ENCODE measurements at places on chromosomes 12 and 14.

DNA sequence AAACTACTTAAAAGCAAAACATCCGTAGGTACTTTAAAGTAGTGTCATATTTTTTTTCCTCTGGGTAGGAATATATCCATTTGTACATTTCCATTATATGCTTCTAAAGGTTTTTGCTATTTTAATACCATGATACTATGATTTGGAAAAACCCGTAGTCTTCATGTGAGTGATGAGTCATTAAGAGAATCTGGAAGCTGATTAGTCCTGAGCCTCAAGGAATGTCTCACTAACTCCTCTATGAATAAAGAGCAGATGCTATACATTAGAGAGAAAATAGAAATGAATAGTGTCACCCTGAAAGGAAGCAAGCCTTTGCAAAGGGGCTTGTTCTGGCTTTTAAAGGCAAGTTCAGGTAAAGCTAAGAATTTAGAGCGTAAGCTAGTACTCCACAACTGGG is 432.1 kb downstream of the CCDC91 start:
- DNase-seq = peak; percentile 9

GRCh38 chr14:90428676-90429075 is 31.8 kb downstream of the CALM1 start:
- no peak for DNase-seq

DNA sequence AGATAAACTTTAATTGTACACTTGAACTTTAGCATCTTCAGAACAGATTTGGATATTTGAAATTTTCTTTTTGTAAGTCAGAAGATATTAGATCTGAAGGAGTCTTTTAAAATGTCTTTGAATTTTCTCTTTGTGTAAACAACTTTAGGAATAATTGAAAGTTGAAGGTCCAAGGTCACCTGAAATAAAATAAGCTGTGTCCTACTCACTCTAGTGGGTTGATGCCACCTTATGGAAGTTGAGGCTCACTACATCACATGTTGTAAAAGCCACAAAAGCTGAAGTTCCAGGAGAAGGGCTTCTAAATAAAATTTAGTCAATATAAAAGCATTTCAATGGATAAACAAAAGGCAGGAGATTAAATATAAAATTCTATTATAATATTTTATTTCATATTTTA is 122.0 kb upstream of the ATXN7L3B start:
- DNase-seq = peak; percentile 25

GRCh38 chr12:79884401-79885006 is 50.4 kb downstream of the PPP1R12A start:
- DNase-seq = no peak

- DNase-seq = no peak
Observed at GRCh38 chr12:99386907-99387306, 260.6 kb upstream of the GARIN6 start.

DNA sequence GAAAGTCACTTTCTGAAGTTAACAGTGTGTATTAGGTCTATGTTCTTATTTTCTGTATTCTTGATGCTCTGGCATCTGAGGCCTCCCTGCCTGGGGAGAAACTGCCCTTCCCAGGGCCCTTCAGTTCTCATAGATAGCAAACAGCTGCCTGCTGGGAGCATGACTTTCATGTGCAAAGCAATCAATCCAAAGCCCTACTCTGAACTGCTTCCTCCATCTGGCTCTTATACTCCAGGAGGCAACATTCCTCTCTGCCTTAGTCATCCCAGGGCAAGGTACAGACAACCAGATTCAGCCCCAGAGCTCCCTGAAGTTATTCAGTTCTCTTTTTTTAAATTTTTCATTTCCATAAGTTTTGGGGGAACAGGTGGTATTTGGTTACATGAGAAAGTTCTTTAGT is 41.7 kb upstream of the RIN3 start:
- DNase-seq = peak; percentile 90

GRCh38 chr12:70646850-70647249 is 9.6 kb upstream of the PTPRB start:
- no peak for DNase-seq

- DNase-seq = no peak
Observed at GRCh38 chr12:39574785-39575497, 44.7 kb downstream of the ABCD2 start.

GRCh38 chr14:61703342-61704129 is 8.2 kb downstream of the HIF1A start:
- DNase-seq = no peak

GRCh38 chr12:32780071-32780470 is 24.4 kb upstream of the YARS2 start:
- DNase-seq = no peak

GRCh38 chr12:52280319-52280795 is 5.9 kb downstream of the KRT86 start:
- peak; percentile 93 for DNase-seq

DNA sequence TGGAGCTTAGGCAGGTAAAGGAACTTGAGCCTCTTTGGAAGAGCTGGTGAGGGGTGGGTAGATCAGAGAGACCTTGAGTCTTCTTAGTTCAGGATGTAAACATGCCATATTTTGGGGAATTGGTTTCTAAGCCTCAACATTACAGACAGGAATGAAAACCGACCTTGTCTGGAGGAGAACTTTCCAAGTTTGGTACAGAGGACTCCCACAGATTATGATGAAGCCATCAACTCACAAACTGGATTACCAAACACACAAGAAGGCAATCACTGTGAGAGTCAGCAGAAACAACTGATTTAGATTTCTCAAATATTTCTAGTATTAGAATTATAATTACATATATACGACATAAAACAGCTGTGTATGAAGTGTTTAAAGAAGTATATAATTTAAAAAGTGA is 22.3 kb upstream of the AMN1 start:
- no peak for DNase-seq

DNA sequence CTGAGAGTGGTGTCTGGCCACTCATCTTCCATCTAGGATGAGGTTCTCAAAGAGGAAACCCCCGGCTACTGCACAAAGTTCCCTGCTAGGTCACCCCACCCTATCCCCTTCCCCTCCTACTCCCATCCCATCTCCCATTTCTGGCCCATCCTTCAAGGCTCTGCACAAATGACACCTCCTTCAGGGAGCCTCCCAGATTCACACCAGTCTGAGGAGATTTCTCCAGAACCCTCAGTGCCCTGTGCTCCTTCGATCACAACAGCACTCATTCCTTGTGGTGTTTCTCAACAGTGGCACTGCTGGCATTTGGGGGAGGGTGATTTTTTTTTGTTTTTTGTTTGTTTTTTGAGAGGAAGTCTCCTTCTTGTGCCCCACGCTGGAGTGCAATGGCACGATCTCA is 2.9 kb downstream of the CAMKK2 start:
- no peak for DNase-seq

DNA sequence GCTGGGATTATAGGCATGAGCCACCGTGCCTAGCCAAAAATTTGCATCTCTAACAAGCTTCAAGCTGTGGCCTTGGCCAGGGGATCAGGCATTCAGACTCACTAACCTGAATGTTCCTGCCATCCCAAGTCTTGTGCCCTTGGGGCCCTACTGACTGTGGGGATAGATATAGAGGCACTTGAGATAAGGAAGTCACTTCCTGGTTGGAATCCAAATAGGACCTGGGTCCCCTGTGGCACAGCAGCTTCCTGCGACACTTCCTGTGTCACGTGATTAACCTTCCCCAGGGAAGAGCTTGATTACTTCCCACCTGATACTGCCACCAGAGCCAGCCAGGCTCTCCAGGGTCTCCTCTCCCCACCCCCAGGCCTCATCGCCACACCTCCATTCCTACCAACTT is 128.2 kb downstream of the BCL11B start:
- no peak for DNase-seq

DNA sequence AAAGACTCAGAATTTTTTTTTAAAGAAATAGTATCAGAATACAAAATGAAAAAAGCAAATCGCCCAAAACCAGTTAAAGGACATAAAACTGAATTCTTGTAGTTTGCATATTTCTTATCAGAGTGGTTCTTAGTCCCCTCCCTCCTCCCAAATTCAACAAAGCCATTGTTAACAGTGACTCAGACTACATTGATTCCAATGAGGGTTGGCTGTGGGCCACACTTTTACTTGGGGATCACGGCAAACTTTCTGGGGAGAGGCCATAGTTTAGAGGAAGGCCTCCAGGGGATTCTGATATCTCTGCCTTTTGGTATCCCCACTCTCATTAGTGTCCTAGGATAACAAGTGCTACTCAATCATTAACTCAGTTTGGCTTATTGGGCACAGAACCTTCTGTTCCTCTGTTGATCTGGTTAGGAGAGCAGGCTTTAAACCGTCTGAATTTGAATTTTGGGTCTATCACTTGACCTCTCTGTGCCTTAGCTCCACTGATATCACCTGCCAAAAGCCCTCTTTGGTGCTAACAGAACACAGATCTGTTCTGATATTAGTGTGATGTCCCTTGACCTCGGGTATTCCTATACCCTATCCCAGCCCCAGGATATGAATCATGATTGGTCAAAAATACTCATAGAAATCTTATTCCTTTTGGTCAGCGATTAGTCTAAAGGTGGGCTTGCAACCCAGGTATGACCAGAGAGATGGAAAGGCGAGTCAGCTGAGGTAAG is 45.2 kb upstream of the APPL2 start:
- DNase-seq = no peak

DNA sequence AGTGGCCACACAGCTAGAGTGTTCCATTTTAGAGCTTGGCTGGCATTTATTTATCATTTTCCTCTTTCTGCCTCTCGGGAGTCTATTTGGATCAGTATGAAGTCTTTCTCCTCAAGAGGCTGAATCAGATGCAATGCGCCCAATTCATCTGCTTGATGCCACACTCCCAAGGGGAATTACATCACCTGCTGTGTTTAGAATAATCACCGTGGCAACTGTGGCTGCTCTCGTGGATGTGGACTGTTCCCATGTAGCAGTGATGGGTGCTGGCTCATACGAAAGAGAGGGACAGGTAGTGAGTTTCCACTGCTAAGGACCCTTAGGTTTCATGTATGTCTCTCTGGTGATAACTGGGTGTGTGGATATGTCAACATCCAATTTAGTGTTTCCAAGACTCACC is 70.7 kb downstream of the SRRM4 start:
- DNase-seq = no peak

GRCh38 chr14:35383569-35384454 is 20.7 kb downstream of the NFKBIA start:
- no peak for DNase-seq
